Activated CD8-positive, alpha-beta memory T cell treated with anti-CD3 and anti-CD28 coated beads for 4 hours (primary cell): ENCODE measurements at places on chromosomes 6 and 20.

DNA sequence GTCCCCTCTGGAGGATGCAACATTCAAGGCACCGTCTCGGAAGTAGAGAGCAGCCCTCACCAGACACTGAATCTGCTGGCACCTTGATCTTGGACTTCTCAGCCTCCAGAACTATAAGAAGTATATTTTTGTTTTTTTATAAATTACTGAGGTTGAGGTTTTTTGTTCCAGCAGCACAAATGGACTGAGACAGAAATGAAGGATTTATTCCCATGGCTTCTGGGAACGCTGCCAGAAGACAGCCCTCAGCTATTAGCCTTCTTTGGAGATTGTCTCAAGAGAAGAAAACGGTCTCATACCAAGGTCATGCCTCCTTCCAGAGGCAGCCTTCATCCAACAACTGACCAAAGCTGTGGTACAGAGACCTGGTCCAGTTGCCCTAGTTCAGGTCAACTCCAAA is 85.4 kb downstream of the CHMP4B start:
- DNase-seq = no peak

DNA sequence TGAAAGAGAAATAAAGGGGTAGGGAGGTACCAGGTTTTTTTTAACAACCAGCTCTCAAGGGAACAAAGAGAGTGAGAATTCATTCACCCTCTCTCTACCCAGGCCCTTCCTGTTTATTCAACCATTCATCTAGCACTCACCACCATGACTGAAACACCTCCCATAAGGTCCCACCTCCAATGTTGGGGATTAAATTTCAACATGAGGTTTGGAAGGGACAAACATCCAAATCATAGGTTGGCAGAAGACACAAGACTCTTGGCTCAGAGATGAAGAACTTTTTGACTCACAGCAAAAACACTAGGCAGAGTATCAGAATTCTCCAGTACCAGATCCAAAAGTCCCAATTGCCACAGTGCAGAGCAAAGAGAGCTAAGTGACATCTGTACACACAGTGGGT is 186.3 kb downstream of the EDN1 start:
- no peak for DNase-seq

- DNase-seq = no peak
Observed at GRCh38 chr20:3563548-3564177, 92.8 kb downstream of the ATRN start.

GRCh38 chr6:118574051-118574865 is 26.2 kb downstream of the PLN start:
- no peak for DNase-seq

DNA sequence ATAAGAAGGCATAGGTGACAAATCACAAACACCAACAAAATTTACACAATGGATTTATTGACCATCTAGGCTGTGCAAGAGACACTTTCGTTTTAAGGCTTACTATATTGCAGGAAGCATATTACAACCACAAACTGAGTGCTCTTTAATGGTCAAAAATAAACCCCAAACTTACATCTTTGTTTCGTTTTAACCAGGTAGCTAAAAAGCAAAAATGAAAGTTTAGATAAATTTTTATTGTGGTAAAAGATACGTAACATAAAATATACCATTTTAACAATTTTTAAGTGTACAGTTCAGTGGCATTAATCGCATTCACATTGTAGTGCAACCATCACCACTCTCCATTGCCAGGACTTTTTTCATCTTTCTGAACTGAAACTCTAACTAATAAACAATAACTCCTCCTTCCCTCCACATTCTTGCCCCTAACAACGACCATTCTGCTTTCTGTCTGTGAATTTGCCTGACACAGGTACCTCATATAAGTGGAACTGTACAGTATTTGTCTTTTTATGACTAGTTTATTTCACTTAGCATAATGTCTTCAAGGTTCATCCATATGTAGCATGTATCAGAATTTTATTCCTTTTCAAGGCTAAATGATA is 32.3 kb upstream of the DUSP22 start:
- DNase-seq = no peak

- no peak for DNase-seq
Observed at GRCh38 chr6:156778454-156779205, 1.5 kb downstream of the ARID1B start.

GRCh38 chr20:56656632-56657031 is 27.5 kb downstream of the TFAP2C start:
- DNase-seq = no peak

DNA sequence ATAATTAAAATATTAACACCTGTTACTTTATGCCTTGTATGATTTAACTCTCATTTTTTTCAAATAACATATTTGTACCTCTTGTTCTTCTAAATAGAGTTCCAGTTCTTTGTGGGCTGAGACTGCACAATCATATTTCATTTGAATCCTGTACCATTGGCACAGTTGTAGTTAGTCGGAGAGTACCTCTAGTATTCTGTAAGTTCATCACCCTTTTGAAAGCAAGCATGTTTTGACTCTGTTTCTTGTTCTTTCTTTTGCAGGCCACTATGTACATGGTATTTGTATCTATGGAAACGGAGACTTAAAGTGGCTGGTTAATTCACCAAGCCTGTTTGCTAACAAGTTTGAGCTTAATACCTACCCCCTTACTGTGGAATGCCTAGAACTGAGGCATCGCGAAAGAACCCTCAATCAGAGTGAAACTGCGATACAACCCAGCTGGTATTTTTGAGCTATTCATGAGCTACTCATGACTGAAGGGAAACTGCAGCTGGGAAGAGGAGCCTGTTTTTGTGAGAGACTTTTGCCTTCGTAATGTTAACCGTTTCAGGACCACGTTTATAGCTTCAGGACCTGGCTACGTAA is 68.2 kb downstream of the C6orf52 start:
- no peak for DNase-seq

DNA sequence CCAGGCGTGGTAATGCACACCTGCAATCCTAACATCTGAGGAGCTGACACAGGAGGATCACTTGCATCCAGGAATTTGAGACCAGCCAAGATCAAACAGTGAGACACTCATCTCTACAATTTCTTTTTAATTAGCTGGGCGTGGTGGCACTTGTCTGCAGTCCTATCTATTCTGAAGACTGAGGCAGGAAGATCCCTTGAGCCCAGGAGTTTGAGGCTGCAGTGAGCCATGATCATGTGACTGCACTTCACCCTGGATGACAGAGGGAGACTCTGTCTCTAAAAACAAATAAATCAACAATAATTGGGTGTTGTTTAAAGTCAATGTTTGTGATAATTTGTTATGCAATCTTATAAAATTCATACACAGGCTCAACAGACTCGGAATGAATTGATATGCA is 18.0 kb upstream of the HLA-A start:
- DNase-seq = no peak

DNA sequence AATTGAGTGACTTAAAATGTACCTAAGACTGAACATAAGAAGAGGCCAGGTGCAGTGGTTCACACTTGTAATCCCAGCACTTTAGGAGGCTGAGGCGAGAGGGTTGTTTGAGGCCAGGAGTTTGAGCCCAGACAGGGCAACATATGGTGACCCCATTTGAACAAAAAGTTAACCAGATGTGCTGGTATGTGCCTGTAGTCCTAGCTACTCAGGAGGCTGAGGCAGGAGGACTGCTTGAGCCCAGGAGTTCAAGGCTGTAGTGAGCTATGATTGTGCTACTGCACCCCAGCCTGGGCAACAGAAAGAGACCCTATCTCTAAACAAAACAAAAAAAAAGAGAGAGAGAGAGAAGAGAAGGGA is 10.1 kb upstream of the PAQR8 start:
- DNase-seq = no peak

DNA sequence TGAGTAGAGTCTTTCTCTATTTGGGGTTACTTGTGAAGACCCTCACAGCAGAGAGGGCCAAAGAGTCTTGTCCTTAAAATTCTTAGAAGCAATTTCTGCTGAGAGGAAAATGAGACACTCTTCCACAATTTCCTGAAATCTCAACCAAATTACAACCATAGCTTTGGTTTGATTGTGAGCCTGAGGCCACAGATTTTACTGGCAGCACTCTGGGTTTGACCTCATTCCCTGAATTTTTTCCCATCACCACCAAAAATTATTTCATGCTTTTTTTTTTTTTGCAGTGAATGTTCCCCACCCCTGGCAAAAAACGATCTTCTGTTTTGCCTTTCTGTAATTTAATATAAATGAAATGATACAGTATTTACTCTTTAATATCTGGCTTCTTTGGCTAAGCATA is 125.5 kb downstream of the THEMIS start:
- DNase-seq = no peak

GRCh38 chr20:3651204-3651962 is 11.8 kb downstream of the GFRA4 start:
- no peak for DNase-seq

GRCh38 chr20:62985444-62985778 is 21.4 kb downstream of the BHLHE23 start:
- no peak for DNase-seq

DNA sequence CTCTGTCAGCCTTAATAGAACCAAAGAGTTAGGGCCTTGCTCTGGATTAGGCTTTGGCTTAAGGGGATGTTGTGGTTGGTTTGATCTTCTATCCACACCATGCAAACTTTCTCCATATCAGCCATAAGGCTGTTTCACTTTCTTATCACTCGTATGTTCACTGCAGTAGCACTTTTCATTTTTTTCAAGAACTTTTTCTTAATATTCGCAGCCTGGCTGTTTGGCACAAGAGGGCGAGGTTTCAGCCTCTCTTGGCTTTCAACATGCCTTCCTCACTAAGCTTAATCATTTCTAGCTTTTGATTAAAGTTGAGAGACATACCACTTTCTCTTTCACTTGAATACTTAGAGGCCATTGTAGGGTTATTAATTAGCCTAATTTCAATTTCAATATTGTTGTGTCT is 193.1 kb downstream of the NRN1 start:
- no peak for DNase-seq

DNA sequence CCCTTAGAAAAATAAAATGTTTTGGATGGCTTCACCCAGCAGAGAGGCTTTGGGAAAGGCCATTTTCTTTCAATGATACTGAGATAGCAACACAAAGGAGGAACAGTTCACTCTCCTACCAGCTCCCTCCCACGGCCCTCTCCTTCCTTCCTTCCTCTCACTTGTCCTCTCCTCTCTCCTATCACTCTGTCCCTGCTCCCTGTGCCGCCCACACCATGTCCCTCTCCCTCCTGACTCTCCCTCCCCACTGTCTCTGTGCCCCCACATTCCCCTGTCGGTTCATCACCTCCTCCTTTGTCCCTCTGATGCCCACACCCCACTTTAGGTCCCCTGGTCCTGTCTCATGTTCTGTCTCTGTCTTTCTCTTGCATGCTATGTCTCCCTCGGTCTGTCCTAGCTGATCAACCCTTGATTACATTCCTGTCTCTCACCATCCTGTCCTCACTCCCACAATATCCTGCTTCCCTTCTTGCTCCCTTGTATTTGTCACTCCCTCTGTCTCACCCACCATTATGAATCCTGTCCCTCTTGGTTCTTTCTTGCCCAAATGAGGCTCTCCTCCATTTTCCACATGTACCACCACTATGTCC is 30.1 kb downstream of the ELMO2 start:
- DNase-seq = no peak

GRCh38 chr20:16124911-16125776 is 448.1 kb downstream of the KIF16B start:
- no peak for DNase-seq

DNA sequence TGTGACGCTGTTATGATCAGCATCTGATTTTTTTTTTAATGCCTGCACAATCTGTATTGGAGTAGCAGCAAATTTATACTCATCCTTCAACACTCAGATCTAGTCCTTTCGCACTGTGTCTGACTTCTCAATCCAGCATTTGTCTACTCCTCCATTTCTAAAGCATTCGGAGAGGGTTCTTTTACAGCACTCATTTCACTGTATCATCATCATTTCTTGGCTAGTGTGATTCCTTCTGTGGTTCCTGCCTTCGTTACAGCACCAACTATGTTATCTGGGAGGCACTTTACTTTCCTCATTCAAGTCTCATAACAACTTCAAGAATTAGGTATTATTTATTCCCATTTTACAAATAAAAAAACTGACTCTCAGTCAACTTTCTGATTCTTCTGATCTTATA is 18.0 kb downstream of the NUDT3 start:
- no peak for DNase-seq

- peak; percentile 58 for DNase-seq
Observed at GRCh38 chr20:58309591-58310290, at the start of gene RAB22A. RAB22A (plus strand) TSS chr20:58309715; CDS start chr20:58309977, 262 bp downstream.

- DNase-seq = peak; percentile 7
Observed at GRCh38 chr6:39347906-39348585, 25.5 kb upstream of the KCNK16 start.

GRCh38 chr6:159978291-159979135 is 9.6 kb downstream of the IGF2R start:
- no peak for DNase-seq

- DNase-seq = no peak
Observed at GRCh38 chr6:149965194-149966020, 1.7 kb downstream of the ULBP1 start.

DNA sequence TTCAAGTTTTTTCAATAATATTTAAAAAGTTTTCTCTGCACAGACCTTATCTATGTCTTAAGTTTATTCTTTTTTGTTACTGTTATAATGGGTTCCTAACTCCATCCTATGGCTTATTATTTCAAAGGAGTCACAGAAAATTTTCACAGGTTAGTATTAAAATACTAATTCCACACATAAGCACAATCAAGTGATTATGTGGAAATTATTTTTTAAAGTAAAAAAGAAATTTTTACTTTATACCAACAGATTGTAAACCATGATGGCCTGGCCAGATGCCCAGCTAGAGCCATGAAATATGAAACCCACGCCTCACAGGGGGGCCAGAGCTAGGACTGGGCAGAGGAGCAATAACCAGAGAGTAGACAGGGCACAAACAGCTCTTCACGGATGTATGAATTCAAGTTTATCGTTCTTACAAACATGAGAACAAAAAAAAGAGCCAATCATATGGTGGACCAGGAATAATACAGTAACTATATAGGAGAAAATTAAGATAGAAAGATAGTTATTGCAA is 34.0 kb downstream of the NUDT3 start:
- DNase-seq = no peak

GRCh38 chr6:131724114-131724513 is 13.3 kb upstream of the CTAGE9 start:
- no peak for DNase-seq

- no peak for DNase-seq
Observed at GRCh38 chr6:96153775-96154174, 138.0 kb downstream of the FUT9 start.

GRCh38 chr6:42239333-42239732 is 21.7 kb upstream of the MRPS10 start:
- DNase-seq = no peak

- no peak for DNase-seq
Observed at GRCh38 chr20:46631212-46631869, 19.9 kb downstream of the SLC13A3 start.

GRCh38 chr6:125811259-125811658 is 20.5 kb downstream of the NCOA7 start:
- DNase-seq = no peak

DNA sequence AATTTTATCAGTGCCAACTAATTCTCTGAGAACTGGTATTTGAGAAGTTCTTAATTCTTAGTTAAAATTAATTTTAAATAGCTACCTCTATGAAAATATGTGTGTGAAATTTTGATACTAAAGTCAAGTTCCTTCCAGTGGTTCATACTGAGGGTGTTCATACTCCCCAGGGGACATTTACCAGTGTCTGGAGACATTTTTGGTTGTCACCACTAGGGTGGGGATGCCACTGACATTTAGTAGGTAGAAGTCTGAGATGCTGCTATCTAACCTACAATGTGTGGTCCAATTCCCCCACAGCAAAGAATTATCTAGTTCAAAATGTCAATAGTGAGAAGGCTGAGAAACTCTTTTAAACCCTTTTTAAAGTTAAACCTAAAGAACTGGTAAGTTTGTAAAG is 463.8 kb downstream of the ADGRB3 start:
- no peak for DNase-seq
